ENCODE measurements at places on chromosomes 7 and 10.
A peak's percentile ranks its signal among the peaks of the same experiment; 100 is the strongest.

GRCh38 chr7:727806-728460, 852 bp upstream of the PRKAR1B start:
- DNase-seq = no peak

DNA sequence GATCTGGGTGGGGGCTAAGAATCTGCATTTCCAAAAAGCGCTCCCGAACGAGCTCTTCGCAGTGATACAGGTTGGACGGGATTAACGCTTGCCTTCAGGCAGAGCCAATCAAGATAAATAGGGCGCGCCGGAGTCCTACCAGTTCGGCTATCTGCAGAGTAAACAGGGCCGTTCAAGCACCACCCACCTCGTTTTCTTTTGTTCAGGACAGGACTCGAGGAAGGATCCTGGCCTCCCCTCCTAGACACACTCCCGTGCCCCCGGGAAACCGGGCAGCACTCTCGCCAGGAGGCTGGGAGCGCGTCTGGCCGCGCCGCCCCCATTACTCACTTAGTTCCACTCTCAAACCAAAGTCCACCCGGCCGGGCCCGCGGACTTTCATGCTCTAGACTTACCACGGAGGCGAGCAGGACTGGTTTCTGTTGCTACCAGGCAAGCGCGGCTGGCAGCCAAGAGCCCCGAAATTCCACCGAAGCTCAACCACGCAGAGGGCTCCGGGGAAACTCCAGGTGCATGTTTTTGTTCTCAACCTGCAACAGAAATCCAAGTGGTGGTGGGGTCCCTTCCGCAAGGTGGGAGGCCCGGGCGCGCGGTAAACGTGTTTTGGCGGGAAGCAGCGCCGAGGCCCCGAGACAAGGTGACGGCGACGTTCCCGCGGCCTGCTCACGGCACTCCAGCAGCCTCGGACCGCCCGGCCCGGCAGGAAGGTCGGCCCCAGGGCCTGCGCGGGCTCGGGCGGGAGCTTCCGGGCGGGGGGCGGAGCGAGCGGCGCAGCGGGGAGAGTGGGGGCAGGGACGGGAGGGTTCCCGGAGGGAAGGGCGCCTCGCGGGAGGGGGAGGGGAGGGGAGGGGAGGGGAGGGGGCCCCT, 12.7 kb downstream of the HNRNPF start:
- peak; percentile 68 for DNase-seq

- DNase-seq = no peak
Observed at GRCh38 chr7:73338321-73338720, 10.4 kb downstream of the FKBP6 start.

- no peak for DNase-seq
Observed at GRCh38 chr7:42192851-42193461, 44.1 kb downstream of the GLI3 start.

- no peak for DNase-seq
Observed at GRCh38 chr7:1187127-1187526, 27.1 kb upstream of the ZFAND2A start.

- DNase-seq = no peak
Observed at GRCh38 chr10:11714750-11715365, 27.3 kb upstream of the ECHDC3 start.

GRCh38 chr7:41447450-41448042, 255.3 kb downstream of the INHBA start:
- no peak for DNase-seq

DNA sequence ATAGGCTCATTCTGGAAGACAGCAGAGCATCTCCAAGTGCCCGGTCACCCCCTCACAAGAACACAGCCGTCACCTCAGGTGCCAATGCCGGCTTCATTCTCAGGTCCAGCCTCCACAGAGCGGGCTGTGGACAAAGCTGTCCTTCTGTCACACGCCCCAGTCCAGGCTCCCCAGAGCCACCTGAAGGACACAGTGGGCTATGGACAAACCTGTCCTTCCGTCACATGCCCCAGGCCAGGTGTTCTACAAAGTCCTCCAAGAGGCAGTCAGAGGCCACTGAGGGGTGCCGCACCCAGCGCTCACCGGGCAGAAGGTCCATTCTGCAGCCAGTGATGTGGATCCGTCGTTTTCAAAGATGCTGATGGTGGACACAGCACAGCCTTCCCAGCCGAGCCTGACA, 173.2 kb upstream of the PPP2R2D start:
- DNase-seq = no peak
